Inflammatory macrophage (primary cell): ENCODE measurements at places on chromosomes 6 and 20.

- DNase-seq = no peak
Observed at GRCh38 chr6:89894169-89894568, at the start of gene GJA10. Gene GJA10, plus strand, starts transcription at chr6:89894469. Its CDS starts 0 bp downstream, at chr6:89894469.

GRCh38 chr6:13407709-13408695, 79.4 kb downstream of the GFOD1 start:
- DNase-seq = peak; percentile 99

- DNase-seq = no peak
Observed at GRCh38 chr6:160428069-160428430, 79.9 kb downstream of the SLC22A3 start.

DNA sequence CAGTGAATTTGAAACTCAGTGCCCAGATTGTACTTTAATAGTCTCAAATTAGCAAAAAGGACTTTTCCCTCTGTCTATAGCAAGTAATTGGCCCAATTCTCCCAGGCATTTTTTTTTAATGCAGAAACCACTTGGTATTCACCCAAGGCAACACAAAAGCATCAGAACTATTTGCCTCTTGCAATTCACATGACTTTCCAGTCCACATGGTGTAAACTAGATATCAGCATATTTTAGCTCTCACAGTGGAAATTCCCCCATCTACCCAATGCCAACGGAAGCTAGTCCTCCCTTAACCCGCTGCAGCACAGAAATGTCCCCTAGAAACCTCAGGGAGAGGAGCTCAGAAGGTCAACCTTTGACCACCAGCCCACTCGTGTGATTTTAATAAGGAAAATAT, 103.4 kb upstream of the CDYL start:
- no peak for DNase-seq

DNA sequence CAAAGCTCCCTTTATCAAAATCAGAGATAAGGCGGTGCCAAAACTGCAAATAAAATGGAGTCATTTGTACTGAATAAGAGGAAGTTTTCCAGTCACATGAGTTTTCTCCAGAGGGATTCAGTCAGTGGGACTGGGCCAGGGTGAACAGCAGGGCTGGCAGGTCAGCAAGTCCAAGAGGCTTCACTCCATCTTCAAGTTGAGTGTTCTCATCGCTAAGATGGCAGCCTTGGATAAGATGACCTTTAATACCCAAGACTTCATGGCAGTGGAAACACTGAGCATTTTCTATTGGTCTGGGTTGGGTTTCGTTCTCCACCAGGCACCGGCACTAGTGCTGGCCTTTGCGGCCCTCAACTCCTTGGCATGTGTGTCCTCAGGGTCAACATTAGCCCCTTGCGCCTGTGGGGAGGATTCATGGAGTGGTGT, 29.3 kb upstream of the IGF2R start:
- no peak for DNase-seq

GRCh38 chr6:117521791-117522502, 39.5 kb downstream of the DCBLD1 start:
- no peak for DNase-seq

- peak; percentile 59 for DNase-seq
Observed at GRCh38 chr20:3074812-3075211, 3.4 kb downstream of the OXT start.

DNA sequence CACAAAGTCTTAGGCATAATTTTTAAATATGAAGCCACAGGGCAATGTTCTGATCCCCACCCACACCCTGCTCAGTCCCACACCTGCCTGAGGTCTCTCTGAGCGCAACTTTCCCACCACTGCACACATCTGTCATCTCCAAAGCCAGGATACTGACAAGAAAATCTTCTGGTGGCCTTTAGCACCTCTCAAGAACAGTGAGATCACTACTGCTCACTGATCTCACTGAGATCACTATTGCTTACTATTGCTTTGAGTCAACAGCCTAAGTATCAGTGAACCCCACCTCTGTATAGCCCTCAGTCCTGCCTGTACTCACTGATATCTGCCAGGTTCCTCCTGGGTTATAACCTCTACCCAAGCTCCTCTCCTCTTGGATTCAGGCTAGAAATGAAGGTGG, 6.4 kb downstream of the TNFRSF21 start:
- DNase-seq = no peak

DNA sequence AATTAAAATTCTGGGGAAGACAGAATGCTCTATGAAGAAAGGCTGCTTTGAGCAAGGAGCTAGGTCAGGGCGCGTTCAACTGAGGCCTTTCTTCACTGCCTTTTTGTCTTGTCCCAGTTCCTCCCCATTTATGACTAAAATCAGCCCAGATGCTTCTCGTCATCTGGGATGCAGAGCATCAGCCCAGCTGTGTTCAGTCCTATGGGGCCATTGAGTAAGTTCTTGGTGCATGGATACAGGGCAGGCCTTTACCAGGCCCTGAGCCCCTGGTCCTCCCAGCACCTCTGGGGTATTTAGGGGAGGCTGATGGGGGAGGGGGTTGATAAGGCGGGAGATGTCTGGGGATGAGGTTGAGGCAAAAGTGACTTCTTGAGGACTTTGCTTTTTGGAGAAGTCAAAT, 55.7 kb downstream of the PTPN1 start:
- DNase-seq = no peak

GRCh38 chr20:12211361-12211760, 293.7 kb downstream of the BTBD3 start:
- DNase-seq = no peak

DNA sequence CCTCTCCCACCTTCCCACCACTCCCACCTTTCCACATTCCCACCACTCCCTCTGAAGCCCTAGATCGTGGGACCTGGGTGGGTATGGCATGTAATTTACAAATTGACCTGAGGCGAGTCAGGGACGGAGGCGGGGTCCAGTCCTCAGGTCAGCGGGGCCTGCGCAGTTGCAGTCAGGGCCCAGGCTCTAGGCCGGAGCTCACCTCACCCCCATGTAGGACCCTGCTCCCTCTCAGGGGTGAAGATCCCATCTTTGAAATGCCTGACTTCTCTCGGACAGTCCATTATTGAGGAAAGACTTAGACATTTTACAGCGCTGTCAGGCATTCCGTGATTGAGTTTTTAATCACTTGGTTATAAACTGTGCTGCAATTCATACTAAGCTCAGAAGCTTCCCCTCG, 10.5 kb downstream of the THBS2 start:
- DNase-seq = no peak

- no peak for DNase-seq
Observed at GRCh38 chr6:112439010-112439409, 91.9 kb downstream of the RFPL4B start.

GRCh38 chr6:34317882-34318498, 69.2 kb upstream of the SMIM29 start:
- DNase-seq = no peak
